GM23338 (cell line): ENCODE measurements at places on chromosomes 3 and 15.

DNA sequence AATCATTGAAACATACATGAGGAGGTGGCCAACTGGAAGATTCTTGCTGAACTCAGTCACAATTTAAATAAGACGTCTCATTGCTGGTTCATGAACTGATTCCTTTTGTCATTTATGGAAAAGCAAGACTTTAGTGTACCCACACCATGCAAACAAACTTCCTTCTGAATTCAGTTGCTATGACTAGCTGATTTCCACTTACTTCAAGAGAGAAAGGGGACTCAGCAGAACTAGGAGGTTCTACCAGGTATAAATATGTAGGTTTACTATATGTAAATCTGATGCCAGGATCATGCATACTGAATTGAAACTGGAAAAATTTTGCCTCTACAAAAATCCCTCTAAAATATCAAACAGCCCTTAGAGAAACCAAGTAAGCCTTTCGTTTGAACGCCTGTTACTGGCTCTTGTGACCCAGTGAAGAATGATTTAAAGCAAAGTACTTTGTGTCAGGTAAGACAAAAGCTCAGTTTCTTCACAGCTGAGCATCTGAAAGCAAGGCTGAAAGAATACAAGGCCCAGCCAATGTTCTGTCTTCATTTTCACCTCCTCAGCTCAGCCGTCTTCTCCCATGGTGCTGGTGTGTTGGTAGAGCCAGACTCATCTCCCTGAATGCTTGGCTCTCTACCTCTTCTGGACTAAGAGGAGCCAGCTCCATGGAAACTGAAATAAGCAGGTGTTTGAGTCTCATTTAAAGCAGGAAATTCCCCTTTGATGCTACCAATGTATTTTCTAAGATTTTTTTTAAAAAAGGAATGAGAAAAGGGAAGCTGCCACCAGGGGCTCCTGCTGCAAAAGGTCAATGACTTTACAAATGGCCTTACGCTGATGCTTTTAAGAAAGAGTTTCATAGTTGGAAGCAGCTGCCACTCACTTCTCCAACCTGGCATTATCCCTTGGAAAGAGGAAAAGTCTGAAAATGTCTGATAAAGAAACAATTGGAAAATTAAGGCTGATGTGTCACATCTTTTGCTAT, 301.6 kb downstream of the EFHB start:
- DNase-seq, result peak; percentile 39
- peaks cover 14% of the 10 kb centered on the region for H3K4me1 ChIP-seq
- H3K4me3 ChIP-seq, result no peak overlapping the region
- no peak overlapping the region for H3K27ac ChIP-seq
- H3K27me3 ChIP-seq, result no peaks in the 10 kb centered on the region
- H3K36me3 ChIP-seq, result no peaks in the 10 kb centered on the region

DNA sequence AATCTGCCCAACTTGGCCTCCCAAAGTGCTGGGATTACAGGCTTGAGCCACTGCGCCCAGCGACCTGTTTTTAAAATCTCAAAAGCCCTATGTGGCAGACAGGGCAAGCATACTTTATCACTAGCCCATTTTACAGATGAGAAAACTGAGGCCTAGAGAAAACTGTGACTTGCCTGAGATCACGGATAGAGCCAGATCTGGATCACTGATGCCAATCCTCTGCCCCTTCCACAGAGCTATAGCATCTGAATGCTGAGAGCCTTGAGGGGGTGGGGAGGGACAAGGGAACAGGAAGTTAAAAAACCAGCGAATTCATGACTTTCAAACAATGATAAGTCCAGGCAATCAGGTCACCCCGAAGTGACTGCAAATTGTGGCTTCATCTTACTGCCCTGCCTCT, 7.3 kb downstream of the ANKRD63 start:
- H3K4me3 ChIP-seq, result no peak overlapping the region
- no peaks in the 10 kb centered on the region for H3K36me3 ChIP-seq
- H3K4me1 ChIP-seq, result peaks cover 19% of the 10 kb centered on the region
- peaks cover 23% of the 10 kb centered on the region for H3K27me3 ChIP-seq
- no peak for DNase-seq

DNA sequence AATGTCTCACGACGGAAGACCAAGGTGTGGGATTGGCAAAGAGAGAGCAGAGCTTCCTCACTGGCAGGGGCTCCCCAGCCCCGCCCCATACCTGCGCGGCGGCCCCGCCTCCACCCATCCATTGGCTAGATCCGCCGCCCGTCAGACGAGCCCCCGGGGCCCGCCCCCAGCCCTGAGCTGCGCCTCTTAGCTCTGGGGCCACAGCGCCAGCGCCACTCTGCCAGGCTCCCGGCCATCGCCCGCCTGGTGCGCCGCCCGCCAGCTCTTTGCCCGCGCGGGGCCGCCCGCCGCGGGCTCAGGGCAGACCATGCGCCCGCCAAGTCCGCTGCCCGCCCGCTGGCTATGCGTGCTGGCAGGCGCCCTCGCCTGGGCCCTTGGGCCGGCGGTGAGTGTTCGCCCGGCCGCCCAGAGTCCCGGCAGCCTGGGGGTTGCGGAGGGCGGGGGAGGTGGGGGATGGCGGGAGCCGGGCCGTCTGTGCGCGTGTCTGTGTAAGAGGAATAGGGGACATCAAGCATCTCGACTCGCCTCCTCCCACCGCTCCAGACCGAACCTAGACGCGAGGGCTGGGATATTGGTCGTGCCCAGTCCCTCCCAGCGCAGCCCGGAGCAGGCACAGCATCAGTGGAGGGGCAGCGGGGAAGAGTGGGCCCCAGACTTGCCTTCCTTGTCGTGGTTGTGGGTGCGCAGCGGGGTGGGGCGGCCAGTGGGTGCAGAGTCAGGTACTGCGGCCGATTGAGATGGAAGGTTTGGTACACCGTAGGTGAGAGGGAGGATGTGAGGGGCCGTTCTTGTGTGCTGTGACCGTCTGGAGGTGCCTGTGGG, at the start of gene VIPR1:
VIPR1 (plus strand) TSS at position 215 of the 822 bp plus-strand sequence; CDS start at position 308, 93 bp downstream.
- DNase-seq, result peak; percentile 95
- H3K27me3 ChIP-seq, result peaks cover 55% of the 10 kb centered on the region
- H3K27ac ChIP-seq, result no peak within 1 kb of the TSS
- H3K36me3 ChIP-seq, result no peaks in the 10 kb centered on the region
- peaks cover 14% of the 10 kb centered on the region for H3K4me1 ChIP-seq

GRCh38 chr3:869734-870133, 223.1 kb upstream of the CNTN6 start:
- H3K4me1 ChIP-seq, result no peaks in the 10 kb centered on the region
- H3K27ac ChIP-seq, result no peak overlapping the region
- H3K4me3 ChIP-seq, result no peak overlapping the region
- H3K36me3 ChIP-seq, result no peaks in the 10 kb centered on the region
- DNase-seq, result no peak

DNA sequence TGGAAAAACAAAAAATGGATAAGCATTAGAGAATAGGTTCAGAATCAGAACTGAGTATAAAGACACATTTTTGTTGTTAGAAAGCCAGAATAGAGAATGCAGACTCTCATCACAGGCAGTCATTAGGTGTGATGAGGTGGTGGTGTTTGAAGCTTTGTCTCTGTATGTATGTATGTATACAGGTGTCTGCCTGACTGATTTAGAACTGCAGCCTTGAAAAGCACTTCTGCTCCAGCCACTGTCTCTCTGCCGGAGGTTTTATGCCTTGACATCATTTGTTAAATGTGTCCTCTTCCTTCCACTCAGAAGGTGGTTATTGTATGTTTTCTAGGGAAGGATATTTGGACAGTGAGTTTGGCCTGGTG, 80.7 kb upstream of the ZBED2 start:
- H3K27me3 ChIP-seq, result peaks cover 16% of the 10 kb centered on the region
- no peak for DNase-seq
- H3K4me1 ChIP-seq, result peaks cover 21% of the 10 kb centered on the region
- peak overlapping the region; percentile 88 for H3K4me3 ChIP-seq

GRCh38 chr3:138691351-138691750, 82.8 kb downstream of the FAIM start:
- no peaks in the 10 kb centered on the region for H3K36me3 ChIP-seq
- no peaks in the 10 kb centered on the region for H3K27me3 ChIP-seq
- H3K4me1 ChIP-seq, result no peaks in the 10 kb centered on the region
- no peak for DNase-seq
- H3K4me3 ChIP-seq, result no peak overlapping the region
